ENCODE measurements at places on chromosomes 1 and 21. TPM values are rescaled to one million over a fixed set of nuclear protein-coding genes. Genes with fewer than 3 reads are reported as not detected.

The ARMH1 gene
- 10.6 TPM for total RNA-seq

The VANGL2 gene
- total RNA-seq, result 27.5 TPM

The ARHGEF2 gene
- total RNA-seq, result 185 TPM

The MARK1 gene
- 95.8 TPM for total RNA-seq

The AMY1B gene
- not detected for total RNA-seq

The PIK3R3 gene
- total RNA-seq, result 32.6 TPM

The RGSL1 gene
- total RNA-seq, result not detected

The PGLYRP4 gene
- not detected for total RNA-seq

The DPT gene
- total RNA-seq, result not detected

The PDZK1 gene
- 0.31 TPM for total RNA-seq

The HSPB7 gene
- not detected for total RNA-seq

The EDN2 gene
- total RNA-seq, result not detected

The DENND2D gene
- 0.94 TPM for total RNA-seq

The MAEL gene
- 1.6 TPM for total RNA-seq

The MMEL1 gene
- 7.8 TPM for total RNA-seq

The ANGPTL3 gene
- total RNA-seq, result not detected

The ADGRB2 gene
- total RNA-seq, result 103 TPM

The ELF3 gene
- total RNA-seq, result 0.31 TPM

The TMEM269 gene
- total RNA-seq, result 0.94 TPM

The TAS1R1 gene
- total RNA-seq, result not detected

The DMBX1 gene
- total RNA-seq, result not detected

All from parietal lobe (tissue), 2 donors.